ENCODE measurements at places on chromosomes 13 and 19.

- no peak for ATAC-seq
Observed at GRCh38 chr19:48627201-48627864, 8.0 kb downstream of the SPHK2 start.

- no peak for ATAC-seq
Observed at GRCh38 chr13:93750676-93751075, 524.1 kb downstream of the GPC6 start.

- no peak for ATAC-seq
Observed at GRCh38 chr19:30681162-30682100, 309.2 kb downstream of the ZNF536 start.

GRCh38 chr13:102854675-102855074 is 8.8 kb downstream of the ERCC5 start:
- ATAC-seq: no peak

DNA sequence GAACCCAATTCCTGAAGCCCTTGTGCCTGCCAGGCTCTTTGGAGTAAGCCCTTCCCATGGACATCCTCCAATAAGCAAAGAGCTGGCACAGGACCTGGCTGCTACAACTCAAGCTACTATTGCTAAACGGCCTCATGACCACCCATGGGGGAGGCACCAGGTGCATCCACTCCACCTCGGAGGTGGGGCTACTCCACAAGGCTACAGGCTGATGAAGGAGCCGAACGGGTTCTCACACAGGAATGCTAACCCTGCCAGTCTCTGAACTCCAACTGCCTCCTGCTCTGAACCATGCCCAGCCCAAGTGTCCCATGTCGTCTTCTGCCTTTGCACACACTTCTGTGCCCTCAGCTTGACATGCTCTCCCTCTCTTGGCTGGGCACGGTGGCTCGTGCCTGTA is 10.0 kb downstream of the SYMPK start:
- no peak for ATAC-seq

- ATAC-seq: no peak
Observed at GRCh38 chr13:30440910-30441703, 18.8 kb downstream of the UBE2L5 start.

DNA sequence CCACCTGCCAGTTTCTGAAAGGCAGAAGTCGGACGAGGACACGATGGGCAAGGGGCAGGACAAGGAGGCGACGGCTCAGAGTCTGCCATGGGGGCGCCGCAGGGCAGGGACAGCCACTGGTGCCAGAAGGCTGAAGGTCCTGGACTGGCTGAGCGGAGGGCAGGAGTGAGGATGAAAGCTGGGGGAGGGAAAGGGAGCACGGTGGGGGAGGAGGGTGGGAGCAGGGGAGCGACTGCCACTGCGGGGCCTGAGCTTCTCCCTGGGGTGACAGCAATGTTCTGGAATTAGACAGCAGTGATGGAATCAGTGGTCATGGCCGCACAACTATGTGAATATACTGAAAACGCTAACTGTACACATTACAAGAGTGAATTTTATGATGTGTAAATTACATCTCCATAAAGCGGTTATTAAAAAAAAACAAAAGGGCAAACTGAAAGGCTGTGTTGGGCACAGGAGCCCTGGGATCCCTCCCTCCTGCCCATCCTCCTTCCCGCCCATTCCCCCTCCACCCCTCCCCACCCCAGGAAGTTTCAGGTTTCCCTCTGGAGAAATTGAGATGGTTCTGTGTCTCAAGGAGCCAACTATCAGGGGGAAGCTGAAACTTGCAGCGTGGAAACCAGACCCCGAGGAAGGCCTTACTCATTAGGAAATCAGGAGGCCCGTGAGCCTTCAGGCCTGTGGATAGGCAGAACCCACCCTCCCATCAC is 15.9 kb downstream of the MLLT1 start:
- peak; percentile 84 for ATAC-seq

GRCh38 chr19:27679905-27680304 is 1533.0 kb downstream of the UQCRFS1 start:
- no peak for ATAC-seq

- ATAC-seq: peak; percentile 78
Observed at GRCh38 chr13:91058066-91058465, 289.4 kb upstream of the MIR17HG start.

- no peak for ATAC-seq
Observed at GRCh38 chr19:55479451-55480230, 3.2 kb downstream of the ZNF628 start.

GRCh38 chr13:81493144-81493543 is 1152.2 kb upstream of the SPRY2 start:
- ATAC-seq: no peak

- ATAC-seq: peak; percentile 68
Observed at GRCh38 chr19:3968556-3969434, 2.1 kb downstream of the DAPK3 start.

Measured in SK-N-SH treated with all-trans-retinoic acid at 6 μM for 48 hours (cell line).